Amniotic stem cell (primary cell): ENCODE measurements at places on chromosomes 7 and 10.

DNA sequence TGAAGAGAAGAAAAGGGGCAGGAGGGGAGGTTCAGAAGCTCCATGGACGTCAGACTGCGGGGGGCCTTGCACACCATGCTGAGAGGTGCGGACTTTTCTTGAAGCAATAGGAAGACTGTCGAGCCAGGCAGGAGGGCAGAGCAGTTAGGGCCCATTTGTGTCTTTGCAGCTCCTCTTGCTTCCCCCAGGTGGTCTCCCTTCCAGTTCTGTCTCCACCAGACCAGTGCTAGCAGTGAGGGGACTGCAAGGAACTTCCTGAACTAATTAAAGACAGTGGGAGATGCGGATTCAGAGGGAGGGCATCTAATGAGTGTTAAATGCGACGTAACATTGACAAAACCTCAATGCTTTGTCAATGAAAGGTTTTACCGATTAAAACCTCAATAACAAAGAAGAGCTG is 225.4 kb downstream of the USP6NL start:
- DNase-seq: no peak

GRCh38 chr7:148909568-148909967 is 25.5 kb upstream of the EZH2 start:
- DNase-seq: no peak

DNA sequence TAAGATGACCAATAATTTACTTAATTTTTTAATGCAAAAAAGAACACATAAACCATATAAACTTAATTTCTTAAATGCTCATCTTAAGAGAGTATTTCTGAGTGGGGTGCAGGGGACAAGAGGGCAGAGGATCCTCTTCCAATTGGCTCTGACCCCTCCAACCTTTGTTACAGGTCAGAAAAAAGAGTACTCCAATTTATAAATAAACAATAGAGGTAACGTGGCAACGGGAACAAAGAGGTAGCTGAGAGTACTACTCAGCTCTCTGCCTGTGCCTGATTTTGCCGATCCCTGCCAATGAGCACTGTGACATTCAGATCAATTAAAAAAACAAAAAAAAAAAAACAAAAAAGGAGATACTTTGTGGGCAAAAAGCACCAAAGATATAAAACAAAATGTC is 307.9 kb downstream of the PARD3 start:
- no peak for DNase-seq

DNA sequence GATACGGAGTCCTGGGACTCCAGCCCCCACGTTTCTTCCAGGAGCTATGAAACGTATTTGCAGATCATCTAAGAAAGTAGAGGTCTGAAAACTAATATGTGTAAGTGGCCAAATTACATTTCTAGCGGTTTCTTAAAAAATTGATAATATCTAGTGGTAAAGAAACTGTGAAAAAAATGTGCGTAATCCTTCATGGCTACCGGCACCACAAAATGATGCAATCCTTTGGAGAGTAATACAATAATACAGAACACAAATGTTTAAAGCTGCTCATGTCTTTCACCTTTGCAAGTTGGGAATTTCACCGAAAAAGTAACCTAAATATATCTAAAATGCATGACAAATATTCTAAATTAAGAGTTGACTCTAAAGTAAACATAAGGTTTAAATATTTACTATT is 742.1 kb downstream of the GRID1 start:
- DNase-seq: no peak

GRCh38 chr7:141763797-141764196 is at the start of gene TAS2R3:
Gene TAS2R3 (plus strand): TSS chr7:141764097. CDS start chr7:141764159, 62 bp downstream.
- no peak for DNase-seq
